ENCODE measurements at places on chromosomes 7 and 10.

- H3K36me3 ChIP-seq = no peaks in the 10 kb centered on the region
- DNase-seq = no peak
- H3K27ac ChIP-seq = no peak overlapping the region
- H3K4me1 ChIP-seq = no peaks in the 10 kb centered on the region
Measured at GRCh38 chr7:86644282-86645224, 844 bp downstream of the GRM3 start.

- no peaks in the 10 kb centered on the region for H3K27me3 ChIP-seq
- no peak overlapping the region for H3K27ac ChIP-seq
- H3K36me3 ChIP-seq = no peaks in the 10 kb centered on the region
- no peak for DNase-seq
- H3K4me3 ChIP-seq = no peak overlapping the region
Measured at GRCh38 chr10:55474258-55474657, 673.2 kb upstream of the PCDH15 start.

DNA sequence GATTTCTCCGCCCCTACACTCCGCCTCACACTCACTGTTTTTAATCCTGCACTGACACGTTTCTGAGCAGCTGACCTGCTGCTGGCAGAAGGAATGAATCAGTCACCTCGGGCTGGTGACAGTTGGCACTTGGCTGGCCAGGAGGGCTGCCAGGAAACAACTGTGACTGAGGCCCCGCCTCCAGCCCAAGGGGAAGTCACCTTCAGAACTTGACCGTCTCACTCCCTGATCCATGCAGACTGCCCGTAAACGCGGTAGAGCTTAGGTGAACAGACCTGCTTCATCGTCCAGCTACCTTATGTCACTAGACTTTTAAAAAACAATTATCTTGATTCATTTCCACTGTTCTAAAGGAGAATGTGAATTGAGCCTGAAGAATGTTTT is 107.5 kb downstream of the DOCK1 start:
- no peak for DNase-seq
- no peaks in the 10 kb centered on the region for H3K27me3 ChIP-seq
- H3K36me3 ChIP-seq = no peaks in the 10 kb centered on the region
- H3K27ac ChIP-seq = no peak overlapping the region

DNA sequence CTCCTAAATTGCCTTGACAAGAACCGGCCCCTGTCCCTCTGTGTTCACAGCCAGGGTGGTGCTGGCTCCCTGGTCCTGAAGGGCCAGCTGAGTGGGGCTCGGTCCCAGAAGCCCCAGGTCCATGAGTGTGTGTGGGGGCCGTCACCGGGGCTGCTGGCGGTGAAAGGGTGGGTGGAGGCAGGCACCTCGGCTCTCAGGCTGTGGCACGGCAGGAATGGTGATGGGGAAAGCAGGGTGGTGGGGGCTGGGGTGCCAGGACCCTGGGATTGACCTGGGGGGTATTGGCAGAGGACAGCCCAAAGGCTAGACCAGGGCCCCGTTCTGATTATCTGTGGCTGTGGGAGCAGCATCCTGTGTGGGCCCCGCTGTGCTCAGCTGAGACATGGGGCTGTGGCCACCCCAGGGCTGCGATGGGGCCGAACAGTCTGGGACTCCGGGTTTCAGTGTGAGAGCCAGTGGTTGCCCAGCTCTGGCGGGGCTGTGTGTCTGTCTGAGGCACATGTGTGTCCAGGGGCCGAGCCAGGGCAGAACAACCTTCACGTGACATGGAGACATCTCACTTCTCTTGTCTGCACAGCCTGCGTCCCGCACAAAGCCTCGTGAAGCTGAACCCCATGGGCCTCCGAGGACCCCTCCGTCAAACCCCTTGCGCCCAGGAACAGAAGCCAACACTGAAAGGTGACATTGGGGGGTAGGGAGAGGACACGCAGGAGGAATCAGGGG is 144.2 kb downstream of the ELFN1 start:
- H3K4me3 ChIP-seq = no peak overlapping the region
- peaks cover 11% of the 10 kb centered on the region for H3K4me1 ChIP-seq
- peaks cover 4% of the 10 kb centered on the region for H3K27me3 ChIP-seq
- H3K27ac ChIP-seq = no peak overlapping the region

- peak; percentile 81 for DNase-seq
- H3K4me1 ChIP-seq = peaks cover 73% of the 10 kb centered on the region
- no peaks in the 10 kb centered on the region for H3K27me3 ChIP-seq
Measured at GRCh38 chr10:17648243-17649035, 4.5 kb downstream of the STAM start.
